ENCODE measurements at places on chromosomes 5 and 9.
A peak's percentile ranks its signal among the peaks of the same experiment; 100 is the strongest.

GRCh38 chr9:75814667-75815066 is 75.8 kb upstream of the PCSK5 start:
- no peak for DNase-seq

DNA sequence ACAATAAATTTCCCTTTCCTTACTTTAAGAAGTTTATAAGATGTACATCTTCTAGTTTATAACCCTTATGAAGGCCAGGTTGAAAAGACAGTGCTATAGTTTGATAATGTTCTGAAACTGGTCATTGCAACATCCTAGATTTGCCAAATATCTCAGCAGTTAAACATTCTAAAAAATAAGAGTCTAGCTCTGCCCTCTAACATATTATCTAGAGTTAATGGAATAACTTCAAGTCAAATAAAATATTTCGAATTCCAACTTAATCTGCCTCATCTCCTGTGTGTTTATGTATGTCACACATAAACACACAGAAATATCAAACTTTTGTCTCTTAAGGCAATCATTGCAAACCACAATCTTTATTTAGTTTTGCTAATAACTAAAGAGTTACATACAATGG is 796.6 kb downstream of the TLE1 start:
- no peak for DNase-seq

DNA sequence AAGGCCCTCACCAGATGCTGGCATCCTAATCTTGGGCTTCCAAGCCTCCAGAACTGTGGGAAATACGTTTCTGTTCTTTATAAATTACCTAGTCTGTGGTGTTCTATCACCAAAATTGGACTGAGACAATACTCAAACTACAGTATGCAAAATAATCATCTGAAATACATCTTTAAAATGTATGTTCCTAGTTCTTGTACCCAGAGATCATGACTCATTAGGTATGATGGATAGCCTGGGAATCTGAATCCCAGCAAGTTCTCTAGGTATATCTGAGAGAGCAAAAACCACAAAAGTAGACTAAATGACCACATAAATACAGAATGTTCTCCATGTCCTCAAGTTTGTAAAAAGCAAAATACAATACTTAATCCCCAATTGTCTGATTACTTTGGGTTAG is 166.3 kb downstream of the YIPF5 start:
- DNase-seq, result no peak

- peak; percentile 33 for DNase-seq
Measured at GRCh38 chr9:89750117-89750791, 145.4 kb downstream of the GADD45G start.

GRCh38 chr9:2622461-2623287 is 1.1 kb downstream of the VLDLR start:
- DNase-seq, result no peak

DNA sequence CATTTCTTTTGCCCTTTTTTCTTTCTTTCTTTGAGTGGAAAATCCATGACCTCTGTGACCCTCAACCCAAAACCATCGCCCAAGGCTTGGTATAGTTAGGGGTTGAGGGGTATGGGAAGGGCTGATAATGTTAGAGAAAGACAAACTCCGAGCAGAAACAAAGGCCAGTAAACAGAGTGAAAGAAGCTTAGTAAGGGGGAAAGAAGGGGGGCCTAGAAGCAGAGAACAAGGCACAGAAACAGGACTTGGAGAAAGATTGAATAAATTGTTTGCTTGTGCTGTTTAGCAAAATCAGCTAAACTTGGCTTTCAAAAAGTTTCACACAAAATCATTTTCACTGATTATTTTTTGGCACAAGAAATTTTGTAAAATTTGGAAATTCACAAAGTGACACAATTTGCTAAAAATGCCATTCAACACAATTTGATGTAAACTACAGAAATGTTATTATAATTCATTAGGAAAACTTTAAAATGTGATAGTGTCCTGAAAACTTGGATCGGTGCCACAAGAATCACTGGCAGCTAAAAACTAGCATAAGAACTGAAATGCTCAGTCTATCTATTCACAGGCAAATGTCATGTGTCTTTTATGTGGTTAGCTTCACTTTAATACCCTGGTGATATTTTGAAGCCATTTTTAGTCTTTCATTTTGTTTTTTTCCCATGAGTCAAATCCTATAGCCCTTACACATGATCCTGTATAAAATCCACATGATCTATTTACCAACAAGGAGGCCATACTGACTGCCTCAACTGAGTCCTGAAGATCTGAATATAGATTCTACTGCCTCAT is 276.4 kb downstream of the NR2F1-AS1 start:
- DNase-seq, result no peak

- DNase-seq, result no peak
Measured at GRCh38 chr9:7358876-7359275, 440.7 kb downstream of the DMAC1 start.

DNA sequence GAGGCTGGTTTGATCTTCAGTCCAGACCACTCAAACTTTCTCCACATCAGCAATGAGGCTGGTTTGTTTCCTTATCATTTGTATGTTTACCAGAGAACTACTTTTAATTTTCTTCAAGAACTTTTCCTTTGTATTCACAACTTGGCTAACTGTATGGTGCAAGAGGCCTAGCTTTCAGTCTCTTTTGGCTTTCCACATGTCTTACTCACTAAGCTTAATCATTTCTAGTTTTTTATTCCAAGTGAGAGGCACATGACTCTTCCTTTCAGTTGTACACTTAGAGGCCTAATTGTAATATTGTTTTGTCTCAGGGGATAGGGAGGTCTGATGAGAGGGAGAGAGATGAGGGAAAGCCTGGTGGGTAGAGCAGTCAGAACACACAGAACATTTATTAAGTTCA is 554.0 kb upstream of the ARRDC3 start:
- DNase-seq, result no peak

GRCh38 chr5:117748336-117748735 is 1173.7 kb upstream of the SEMA6A start:
- DNase-seq, result no peak

GRCh38 chr5:124963236-124963919 is 216.9 kb upstream of the ZNF608 start:
- no peak for DNase-seq

DNA sequence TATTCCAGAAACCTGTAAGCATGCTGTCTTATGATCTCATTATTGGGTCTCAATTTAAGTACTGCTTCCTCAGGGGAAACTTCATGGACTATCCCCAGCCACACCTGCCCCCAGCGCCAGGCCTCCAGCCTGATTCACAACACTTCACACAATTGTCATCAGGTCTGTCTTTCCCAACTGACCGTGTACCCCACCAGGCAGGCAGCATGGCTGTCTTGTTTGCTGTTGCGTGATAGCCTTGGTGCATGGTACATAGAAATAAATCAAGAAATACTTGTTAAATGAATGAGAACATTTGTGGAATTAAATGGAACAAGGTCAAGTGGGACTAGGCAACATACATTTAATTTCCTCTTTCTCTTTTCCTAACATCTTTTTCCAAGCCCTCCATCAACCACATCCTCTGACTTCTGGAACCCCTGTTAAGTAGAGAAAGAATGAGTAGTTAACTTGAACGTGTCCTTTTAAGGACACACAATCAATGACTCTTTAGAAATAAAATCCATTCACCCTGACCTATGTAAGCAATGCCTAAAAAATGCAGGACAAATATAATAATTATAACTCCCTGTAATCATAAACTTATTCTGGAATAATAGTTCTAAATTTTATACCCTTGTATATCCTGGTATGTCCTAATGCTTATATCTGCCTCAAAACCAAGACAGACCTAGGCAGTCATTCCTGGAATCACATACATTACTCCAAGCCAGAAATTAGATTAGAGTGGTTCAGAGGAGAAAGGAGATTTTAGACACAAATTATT is 17.2 kb upstream of the THG1L start:
- DNase-seq, result no peak

DNA sequence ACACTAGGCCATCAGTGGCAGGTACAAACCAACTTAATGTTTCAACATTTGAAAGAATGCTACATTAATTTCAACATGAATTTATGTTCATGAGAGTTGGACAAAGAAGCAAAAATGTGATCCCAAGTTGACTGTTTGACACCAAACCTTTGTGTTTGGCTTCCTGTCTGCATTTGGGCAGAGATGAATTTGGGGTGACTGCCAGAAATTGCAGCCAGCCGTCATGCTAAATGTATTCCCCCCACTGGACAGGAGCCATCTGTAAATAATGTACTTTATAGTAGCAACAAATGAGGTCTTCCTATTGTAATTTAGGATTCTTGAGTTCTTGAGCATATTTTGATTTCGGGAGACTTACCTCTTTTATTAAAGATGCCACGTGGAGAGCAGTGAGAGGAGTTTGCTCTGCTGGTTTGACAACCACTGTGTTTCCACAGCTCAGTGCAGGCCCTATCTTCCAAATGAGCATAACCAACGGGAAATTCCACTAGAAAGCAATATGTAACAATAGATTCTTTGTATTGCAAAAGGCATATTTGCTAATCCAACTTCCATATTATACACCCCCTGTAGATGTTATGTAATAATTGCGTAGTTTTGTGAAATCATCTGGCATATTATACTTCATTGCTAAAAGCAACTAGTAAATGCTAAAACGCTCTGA is 27.6 kb downstream of the ALDH1A1 start:
- DNase-seq, result no peak

DNA sequence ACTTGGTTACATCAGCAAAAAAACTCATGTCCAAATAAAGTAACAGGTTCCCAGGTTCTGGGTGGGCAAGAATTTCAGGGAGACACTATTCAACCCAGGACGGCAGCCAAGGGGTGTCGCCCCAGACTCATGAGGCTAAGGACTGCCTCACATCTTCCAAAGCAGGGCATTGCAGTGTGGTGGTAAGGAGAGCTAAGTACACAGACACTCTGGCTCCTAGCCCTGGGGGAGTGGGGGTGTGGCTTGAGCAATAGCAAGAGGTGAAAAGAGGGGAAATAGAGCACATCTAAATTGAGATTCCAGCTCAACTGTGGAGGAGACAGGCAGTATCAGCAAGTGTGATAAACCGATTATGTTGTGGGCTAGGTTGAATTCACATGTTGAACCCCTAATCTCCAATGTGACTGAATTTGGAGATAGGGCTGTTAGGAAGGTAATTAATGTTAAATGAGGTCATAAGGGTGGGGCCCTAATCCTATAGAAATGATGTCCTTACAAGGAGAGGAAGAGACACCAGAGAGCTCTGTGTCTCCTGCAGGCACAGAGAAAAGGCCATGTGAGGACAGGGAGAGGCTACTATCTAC is 49.9 kb upstream of the MARCHF11 start:
- DNase-seq, result no peak

- DNase-seq, result no peak
Measured at GRCh38 chr5:170892196-170892595, 30.4 kb downstream of the RANBP17 start.

DNA sequence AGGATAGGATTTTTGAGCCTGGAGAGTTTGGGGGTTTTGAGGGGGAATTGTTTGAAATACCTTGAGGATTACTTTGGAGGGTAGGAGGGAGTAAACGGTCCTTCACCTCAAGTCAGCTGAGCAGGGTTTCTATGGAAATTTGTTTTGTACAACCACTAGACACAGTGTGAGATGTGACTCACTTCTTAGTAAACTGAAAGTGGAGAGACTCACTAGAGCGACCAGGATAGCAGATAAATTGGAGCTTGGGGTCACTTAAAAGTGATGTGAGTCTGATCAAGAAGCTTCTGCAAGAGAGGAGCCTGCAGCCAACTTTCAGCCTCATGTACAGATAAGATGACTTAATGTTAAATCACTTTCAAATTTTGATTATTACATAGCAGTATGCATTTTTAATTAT is 1945.9 kb upstream of the NUDT12 start:
- no peak for DNase-seq

DNA sequence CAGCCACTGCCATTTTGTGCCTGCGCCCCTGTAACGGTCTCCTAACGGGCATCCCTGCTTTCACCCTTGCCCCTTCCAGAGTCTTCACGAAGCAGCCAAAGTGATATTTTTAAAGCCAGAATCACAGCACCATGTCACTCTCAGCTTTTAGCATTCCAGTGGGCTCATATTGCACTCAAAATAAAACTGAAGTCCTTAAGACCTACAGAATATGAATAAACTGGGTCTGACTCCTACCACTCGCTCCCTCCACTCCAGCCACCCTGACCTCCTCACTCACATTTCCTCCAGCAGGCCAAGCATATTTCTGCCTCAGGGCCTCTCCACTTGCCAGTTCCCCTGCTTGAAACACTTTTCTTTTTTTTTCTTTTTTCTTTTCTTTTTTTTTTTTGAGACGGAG is 2.4 kb upstream of the PDLIM7 start:
- DNase-seq, result no peak

DNA sequence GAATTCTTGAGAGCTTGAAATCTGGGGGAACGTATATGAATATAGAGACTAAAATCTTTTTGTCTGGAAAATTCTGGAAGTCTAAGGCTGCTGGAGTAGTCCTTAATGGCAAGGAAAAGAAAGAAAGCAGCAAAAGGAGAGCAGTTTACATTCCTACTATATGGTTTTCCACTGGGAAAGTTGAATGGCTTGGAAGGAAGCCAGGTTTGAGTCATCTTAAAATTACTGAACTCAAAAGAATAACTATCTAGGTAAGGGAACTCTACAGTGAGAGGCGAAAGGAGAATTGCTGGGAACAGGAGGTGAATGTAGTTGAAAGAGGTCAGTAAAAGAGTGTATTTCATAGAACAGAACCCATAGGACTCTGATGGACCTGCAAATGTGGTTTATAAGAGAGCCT is 258.1 kb upstream of the EDIL3 start:
- DNase-seq, result no peak

GRCh38 chr9:74499111-74499601 is 2.0 kb downstream of the RORB start:
- no peak for DNase-seq

DNA sequence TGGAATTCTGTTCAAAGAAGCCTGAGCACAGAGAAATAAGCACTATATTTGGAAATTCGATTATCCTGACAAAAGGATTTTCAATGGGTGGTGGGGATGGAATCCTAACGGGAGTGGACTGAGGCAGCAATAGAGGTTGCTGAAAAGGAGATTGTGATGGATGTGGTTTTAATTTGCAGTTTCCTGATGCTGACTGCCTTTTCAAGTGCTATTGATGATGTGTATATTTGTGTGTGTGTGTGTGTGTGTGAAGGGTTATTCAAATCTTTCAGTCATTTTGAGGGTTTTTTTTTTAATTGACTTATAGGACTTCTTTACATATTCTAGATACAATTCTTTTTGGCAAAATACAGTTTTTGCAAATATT is 614.5 kb downstream of the HINT1 start:
- DNase-seq, result no peak

- no peak for DNase-seq
Measured at GRCh38 chr5:14245132-14245925, 102.2 kb downstream of the TRIO start.

DNA sequence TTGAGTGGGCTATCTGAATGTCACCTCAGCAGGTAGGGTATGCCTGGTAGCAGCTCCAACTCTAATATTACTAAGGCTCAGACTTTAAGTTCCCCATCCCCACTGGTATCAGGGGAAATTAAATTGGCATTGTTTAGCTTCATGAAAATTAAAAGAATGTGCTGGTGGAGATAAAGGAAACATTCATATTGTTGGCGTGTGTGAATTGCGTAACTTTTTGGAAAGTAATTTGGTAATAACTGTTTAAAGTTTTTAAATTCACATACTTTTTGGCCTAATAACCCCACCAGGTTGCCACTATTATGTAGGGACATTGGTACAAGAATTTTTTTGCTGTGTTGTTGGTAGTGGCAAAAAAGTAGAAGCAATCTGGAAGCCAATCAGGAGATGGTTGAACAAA is 29.4 kb downstream of the TNPO1 start:
- DNase-seq, result no peak
